ENCODE measurements at places on chromosomes 4 and X.

- no peak for DNase-seq
These were observed 161.5 kb downstream of the ARHGAP6 start for GRCh38 chrX:11504234-11504633.

DNA sequence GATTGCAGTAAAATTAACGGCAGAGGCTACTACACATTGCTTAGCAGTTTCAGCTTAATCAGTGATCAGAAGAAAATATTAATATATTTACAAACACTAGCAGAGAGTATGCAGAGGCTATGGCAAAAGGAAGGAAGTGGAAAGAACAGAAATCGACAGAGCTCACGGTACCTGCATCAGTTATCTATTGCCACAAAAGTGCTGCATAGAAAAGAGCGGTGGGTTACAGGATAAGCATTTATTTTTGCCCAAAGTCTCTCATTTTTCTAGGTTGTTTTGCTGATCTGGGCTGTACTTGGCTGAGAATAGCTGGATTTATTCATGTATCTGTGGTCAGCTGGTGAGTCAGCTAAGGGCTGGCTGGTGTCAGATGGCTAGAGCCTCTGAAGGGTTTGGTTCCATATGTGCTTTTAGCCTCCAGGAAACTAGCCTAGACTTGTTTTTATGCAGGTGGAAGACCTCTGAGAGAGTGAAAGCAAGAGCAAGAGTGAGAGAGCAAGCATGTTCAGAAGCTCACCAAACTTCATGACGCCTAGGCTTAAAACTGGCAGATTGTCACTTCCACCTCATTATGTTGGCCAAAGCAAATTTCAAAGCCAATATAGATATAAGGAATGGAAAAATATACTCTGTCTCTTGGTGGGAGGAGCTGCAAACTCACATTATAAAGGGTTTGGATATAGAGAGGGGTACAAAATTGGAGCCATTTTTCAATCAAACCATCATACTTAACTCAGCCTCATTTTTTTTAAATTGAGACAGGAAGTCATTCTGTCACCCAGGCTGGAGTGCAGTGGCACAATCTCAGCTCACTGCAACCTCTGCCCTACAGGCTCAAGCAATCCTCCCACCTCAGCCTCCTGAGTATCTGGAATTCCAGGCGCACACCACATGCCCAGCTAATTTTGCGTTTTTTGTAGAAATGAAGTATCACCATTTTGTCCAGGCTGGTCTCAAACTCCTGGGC lies 153.2 kb upstream of the RPL34 start:
- no peak for DNase-seq

- DNase-seq, result no peak
These were observed 68.7 kb downstream of the WFS1 start for GRCh38 chr4:6338175-6338950.

DNA sequence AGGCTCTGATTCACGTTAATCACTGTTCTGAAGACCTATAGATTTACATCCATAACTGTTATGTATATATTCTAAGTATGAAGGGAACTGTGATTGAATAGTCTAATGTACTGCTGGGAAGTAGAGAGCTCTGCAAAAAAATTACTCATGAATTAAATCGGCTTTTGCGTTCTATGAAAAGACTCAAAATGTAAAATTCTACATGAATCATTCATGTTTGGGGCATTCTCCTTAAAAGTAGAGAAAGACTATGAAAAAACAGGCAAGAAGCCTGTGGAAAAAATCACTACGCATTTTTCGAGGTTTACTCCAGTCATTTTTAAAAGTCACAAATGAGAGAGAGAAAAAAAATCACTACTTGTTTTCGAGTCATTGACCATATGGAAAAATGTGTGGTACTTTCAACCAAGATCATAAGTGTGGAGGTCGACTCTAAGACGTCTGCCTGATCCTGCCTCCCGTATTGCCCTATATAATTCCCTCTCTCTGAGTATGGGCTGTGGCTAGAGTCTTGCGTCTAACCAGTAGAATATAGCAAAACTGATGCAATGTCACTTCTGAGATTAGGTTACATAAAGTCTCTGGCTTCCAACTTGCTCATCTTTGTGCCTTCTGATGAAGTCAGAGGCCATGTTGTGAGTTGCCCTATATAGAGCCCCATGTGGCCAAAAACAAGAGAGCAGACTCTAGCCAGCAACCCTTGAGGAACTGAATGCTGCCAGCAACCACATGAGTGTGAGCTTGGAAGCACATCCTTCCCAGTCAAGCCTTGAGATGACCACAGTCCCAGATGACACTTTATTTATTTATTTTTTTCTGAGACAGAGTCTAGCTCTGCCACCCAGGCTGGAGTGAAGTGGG lies 32.1 kb upstream of the VEGFD start:
- no peak for DNase-seq

DNA sequence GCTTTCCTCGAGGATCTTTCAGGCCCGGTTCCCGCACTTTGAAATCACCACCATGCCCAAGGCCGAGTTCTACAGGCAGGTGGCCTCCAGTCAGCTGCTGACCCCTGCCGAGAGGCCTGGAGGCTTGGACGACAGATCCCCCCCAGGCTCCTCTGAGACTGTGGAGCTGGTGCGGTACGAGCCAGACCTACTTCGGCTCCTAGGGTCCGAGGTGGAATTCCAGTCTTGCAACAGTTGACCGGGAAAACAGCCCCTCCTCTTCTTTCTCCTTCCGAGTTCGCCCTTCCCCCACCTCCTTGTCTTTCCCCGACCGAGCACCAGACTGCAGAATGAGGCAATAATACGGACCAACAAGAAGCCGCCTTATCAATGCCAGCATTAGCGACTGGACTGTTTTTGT lies 54.4 kb downstream of the ELF4 start:
- no peak for DNase-seq

DNA sequence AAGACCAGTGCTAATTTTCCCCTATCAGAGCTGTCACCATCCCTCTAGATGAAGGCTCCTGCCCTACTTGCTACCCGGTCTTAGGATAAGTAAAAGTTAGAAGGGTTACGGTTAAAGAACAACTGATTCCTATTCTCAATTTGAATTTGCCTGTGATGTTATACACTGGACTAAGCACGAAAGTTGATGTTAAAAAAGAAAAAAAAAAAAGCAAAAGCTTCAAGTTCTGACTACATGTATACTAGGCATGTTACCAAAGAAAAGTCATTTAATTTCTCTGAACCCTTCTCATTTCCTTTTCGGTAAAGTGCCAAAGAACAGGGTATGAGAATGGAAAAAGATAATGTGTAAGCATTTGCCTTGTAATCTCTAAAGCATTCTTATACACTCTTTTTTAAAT lies 1.4 kb upstream of the PPID start:
- no peak for DNase-seq

- no peak for DNase-seq
These were observed 248.7 kb downstream of the IL1RAPL1 start for GRCh38 chrX:28835991-28836390.

GRCh38 chr4:152352215-152352614 lies 183.7 kb downstream of the FBXW7 start:
- no peak for DNase-seq

DNA sequence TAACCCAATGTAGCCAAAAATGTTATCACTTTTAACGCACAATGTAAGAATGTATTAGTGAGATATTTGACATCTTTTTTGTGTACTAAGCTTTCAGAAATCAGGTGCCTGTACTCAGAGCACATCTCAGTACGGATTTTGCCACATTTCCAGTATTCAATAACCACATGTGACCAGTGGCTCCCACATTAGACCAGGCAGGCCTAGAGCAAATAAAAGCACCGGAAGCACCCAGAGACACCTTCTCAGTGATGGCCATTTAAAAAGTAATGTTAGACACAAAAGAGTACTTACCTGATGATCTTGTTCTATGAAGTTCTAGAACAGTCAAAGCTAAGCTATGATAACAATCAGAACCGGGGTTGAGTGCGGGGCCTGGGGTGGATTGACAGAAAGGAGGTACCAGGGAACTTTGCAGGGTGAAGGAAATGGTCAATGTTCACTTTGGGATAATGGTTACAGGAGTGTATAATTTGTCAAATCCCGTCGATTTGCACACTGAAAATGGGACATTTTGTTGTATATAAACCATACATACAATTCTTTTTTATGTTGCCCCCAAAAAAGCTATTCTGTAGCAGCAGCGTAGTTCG lies 1.2 kb downstream of the CTPS2 start:
- no peak for DNase-seq

- DNase-seq, result no peak
These were observed 756.3 kb upstream of the ATOH1 start for GRCh38 chr4:93072292-93072691.

GRCh38 chrX:20527558-20528011 lies 260.9 kb upstream of the RPS6KA3 start:
- DNase-seq, result peak; percentile 19

DNA sequence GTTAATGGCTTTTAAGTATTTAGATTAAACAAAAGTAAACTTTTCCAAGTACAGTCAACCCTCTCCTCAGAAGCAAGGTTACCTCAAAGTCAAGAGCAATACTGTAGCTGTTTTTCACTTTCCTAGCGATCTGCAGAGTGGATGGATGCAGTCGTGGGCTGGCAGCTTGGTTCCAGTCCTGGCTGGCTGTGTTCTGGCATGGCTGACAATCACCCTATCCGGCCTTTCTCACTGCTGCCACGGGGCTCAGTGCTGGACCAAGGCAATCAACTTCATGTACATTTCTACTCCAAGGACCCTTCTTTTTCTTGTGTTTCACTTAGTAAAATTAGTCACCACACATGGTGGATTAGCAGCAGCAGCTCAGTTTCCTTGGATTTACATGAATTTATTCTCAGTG lies 208.3 kb downstream of the GABRB1 start:
- DNase-seq, result no peak

DNA sequence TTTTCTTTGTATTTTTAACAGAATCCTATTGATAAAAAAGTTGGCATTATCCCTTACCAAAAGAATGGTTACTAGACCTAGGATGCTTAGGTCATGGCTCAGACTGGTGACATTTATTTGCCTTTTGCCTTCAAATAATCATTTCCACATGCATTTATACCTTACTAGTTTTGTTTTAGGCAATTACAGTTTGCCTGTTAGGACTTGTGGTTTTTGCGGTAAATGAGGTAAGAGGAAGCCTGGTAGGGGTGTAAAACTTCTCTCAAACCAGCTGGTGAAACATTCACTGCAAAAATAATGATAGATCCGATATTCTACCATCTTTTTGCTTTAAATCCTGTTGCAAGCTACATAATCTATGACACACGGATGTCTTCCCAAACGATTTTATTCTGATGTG lies 12.1 kb downstream of the LAMP2 start:
- no peak for DNase-seq

DNA sequence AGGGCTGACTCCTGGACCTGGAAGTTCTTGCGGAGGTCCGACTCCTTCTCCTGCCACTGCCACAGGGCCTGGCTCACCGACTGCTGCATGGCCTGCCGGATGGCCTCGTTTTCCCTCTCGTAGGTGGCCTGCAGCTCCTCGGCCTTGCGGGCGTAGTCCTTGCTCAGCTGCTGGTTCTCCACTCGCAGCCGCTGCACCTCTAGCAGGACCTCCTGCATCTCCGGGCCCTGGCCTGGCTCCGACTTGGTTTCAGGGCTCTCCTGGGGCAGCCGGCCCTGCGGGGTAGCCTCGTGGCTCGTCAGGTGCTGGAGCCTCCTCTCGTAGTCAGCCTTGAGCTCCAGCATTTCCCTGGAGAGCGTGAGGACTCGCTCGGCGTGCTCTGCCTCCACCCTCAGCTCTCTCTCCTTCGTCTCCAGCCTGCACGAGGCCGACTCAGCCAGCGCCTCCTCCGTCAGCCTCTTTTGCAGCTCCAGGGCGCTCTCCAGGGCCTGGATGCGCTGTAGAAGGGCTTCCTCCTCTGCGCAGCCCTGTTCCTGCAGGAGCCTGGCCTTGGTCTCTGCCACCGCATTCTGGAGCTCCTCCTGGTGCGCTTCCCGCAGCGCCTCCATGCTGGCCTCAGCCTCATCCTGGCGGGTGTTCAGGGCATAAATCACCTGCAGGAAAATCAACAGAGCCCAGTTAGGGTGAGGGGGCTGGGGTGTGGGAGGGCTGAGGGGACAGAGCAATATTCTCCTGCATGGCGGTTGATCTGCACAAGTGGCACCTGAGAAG lies 72.2 kb downstream of the FAM184B start:
- no peak for DNase-seq

- DNase-seq, result no peak
These were observed 1.5 kb downstream of the LRPAP1 start for GRCh38 chr4:3530663-3531254.

- DNase-seq, result no peak
These were observed 91.9 kb upstream of the PPP1R2C start for GRCh38 chrX:42869659-42870476.

GRCh38 chrX:110442635-110443034 lies 84.0 kb downstream of the RTL9 start:
- no peak for DNase-seq

DNA sequence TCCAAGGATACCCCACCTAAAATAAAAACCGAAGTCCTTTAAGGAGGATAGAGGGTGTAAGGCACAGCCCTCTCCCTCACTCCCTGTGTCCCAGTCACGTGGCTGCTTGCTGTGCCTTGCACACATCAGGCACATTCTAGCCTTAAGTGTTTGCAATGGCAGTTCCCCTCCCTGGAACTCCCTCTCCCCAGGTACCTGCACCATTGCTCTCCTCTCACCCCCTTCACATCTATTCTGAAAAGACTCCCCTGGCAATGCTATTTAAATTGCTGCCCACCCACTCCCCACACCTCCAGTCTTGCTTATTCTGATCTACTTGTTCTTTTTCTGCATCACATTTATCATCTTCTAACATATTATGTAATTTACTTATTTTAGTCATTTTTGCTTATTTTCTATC lies 91.6 kb upstream of the LNX1 start:
- no peak for DNase-seq

- no peak for DNase-seq
These were observed 101.5 kb downstream of the PSAPL1 start for GRCh38 chr4:7333024-7333780.

GRCh38 chrX:40167233-40167849 lies 69.6 kb upstream of the BCOR start:
- no peak for DNase-seq

DNA sequence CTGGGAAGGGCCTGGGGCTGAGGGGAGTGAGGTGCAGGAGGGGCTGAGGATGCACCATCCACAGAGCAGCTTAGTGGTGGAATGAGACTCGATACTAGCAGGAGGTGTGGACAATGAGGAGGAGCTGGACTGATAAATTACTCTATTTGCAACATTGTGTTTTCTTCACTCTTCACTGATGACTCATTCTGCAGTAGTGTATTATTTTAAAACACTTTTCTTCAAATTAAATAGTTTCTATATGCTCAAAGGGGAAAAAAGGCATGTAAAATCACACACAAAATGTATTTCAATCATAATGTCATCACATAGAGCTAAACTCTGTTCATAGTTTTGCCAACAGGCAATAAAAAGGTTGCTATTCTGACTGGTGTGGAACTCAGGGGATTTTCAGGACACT lies 467.0 kb upstream of the CTSO start:
- DNase-seq, result no peak

DNA sequence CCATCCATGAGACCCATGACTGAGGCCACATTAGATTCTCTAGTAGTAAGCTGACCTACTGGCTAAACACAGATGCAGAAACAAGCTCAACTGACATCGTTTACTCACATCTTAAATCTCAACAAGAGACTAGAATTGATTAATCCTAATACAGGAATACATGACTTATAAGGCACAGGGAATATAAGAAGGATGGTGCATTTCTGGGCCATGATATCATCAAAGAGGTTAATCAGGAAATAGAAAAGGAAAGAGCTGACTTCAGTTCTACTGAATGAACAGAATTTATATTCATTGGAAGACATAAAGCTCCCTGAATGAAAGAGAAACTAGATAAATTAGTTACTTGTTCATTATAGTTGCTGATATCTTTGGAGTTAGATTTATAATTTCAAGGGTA lies 1406.5 kb downstream of the STIM2 start:
- no peak for DNase-seq
